ENCODE measurements at places on chromosomes 1 and 21.

DNA sequence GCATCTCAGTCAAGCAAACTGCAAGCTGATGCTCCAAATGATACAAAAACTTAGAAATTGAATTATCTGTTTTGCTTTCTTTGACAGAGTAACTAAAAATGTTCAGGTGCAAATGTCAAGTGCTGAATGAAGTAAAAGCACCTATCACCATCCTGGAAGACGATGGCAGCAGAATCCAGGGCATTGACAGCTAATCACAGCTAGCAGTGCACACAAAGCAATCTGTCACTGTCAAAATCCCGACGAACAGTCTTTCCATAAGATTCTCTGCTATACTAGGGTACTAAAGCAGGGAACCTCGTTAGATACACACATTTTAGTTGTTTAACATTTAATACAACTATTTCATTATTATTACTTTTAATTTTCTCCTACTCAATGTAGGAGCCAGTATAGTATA, 233.3 kb downstream of the BRINP3 start:
- no peak for DNase-seq

DNA sequence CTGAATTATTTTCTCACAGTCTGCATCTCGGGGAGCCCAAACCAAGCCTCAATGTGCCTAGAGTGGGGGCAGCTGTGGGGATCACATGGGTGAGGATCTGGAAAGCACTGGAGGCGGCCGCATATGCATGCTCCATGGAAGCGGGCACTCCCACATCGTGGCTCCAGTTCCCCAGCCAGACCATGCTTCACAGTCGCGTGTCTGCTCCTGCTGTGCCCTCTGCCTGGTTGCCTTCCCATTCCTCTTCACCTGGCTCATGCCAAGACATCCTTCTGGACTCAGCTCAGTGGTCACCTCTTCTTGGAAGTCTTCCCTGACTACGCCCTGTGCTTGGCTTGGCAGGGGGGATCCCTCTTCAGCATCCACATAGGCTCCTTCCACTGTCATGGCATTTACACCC, 32.8 kb downstream of the IGSF21 start:
- no peak for DNase-seq

DNA sequence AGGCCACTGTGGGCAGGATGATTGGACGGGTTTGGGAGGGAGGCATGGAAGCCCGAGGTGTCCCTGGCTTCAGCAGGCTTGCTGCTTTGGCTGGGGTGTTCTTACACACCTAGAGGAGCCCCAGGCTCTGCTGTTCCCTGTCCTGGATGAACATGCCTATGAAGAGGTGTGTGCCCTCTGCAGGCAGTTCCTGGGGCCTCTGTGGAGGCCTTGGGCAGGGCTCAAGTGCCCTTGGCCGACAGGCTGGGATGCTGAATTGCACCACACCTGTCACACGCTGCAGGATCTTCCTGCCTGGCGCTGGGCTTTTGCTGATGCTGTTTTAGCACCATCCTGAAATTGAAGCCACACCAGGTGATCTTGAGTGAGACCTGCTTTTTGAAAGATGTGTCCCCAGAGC, 415.0 kb upstream of the VAMP3 start:
- DNase-seq, result no peak

- DNase-seq, result no peak
Observed at GRCh38 chr1:67189953-67190352, 23.7 kb downstream of the IL23R start.

- DNase-seq, result no peak
Observed at GRCh38 chr1:200351425-200351824, 58.4 kb downstream of the ZNF281 start.

GRCh38 chr21:34606621-34607020, 8.3 kb downstream of the RCAN1 start:
- no peak for DNase-seq

- no peak for DNase-seq
Observed at GRCh38 chr1:238621405-238621804, 730.7 kb upstream of the ZP4 start.

DNA sequence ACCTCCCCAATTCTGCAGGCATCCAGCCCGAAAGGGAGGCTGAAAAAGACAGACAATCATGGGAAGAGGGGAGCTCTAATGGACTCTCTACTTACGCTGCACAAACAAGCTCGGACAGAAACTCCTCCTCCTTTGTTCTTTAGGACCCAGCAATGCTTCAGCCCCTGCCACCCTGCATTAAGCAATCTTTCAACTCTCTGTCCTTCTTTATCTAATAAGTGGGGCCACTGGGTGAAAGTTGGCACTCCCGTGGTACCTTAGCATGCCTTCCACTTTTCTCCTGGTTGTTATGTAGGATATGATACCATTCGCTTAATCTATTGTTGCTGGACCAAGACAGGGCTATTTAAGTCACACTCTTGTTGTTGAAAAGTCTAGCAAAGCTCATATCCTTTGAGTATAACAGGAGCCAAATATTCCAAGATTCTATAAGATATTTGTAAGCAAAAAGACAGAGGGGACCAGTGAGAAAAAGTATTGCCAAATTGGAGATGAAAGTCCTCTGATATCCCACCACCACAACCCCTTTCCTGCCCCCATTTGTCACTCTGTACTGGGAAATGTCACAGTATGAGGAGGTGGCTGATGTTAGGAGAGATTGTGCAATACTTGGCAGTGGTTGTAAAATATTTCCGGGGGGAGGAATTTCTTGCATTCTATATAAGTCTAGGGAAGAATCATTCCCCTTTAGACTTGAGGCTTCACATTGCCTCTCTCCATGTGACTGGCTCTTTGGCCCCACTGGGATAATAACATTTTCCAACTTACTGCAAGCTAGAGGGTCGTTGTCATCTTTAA, 137.3 kb upstream of the GJB5 start:
- no peak for DNase-seq
